ENCODE measurements at places on chromosomes 12 and 14.

- DNase-seq = no peak
These were observed 65.5 kb upstream of the BDKRB2 start for GRCh38 chr14:96139169-96139568.

GRCh38 chr12:95621725-95622124, 70.4 kb upstream of the USP44 start:
- no peak for DNase-seq

- DNase-seq = no peak
These were observed 236.7 kb downstream of the FBXL14 start for GRCh38 chr12:1357711-1358110.

DNA sequence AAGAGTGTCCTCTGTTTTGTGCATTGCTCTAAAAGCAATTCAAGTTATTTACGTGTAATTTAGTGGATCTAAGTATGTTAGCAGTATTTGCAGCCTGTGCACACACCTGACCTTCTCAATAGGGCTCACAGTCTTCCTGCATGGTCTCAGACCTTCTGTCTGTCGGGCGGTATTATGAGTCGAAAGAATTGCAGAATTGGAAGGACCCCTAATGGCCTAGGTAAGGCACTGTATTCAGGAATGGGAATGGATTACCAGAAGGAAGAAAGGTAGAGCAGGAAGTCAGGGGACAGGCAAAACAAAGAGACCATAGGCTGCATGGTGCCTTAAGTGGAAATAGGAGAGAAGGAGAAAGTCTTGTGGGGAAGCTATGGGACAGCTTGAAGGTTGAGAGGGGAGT, 341.6 kb downstream of the VRK1 start:
- DNase-seq = no peak

GRCh38 chr14:67151082-67151666, 38.1 kb upstream of the GARIN2 start:
- DNase-seq = no peak

DNA sequence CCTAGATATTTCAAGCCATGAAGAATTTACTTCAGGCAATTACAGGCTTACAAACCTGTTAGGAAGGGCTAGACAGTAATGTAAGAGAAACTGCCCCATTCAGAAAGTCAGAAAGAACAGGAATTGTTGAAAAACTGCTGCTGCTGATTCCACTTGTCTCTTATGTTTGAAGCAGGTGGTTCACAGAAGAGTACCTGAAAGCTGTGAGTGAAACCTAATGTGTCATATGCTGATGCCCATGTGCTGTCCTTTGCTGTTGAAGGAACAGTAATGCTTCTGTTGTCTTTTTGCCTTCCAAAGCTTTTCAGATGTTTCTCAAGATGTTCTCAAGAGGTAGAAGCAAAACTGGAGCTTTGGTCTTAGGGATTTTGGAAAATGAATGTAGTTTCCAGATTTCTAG, 39.0 kb downstream of the MNAT1 start:
- no peak for DNase-seq

- DNase-seq = no peak
These were observed 513 bp downstream of the HOXC11 start for GRCh38 chr12:53973236-53974042.

DNA sequence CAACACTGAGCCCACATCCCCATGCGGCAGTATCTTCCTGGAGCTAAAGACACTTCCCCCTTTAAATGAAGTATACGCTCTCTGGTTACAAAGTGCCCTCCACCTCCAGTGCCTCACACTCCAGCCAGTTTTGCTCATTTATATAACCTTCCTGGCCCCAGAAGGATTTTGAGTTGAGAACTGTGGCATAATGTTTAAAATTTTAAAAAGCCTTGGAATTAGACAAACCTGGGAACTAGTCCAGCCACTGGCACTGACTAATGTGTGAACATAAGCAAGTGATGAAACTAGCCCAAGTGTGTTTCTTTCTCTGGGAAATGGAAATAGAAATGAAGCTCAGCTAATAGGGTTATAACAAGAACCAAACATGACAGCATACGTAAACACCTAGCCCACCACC, 723.7 kb upstream of the USP15 start:
- DNase-seq = no peak

DNA sequence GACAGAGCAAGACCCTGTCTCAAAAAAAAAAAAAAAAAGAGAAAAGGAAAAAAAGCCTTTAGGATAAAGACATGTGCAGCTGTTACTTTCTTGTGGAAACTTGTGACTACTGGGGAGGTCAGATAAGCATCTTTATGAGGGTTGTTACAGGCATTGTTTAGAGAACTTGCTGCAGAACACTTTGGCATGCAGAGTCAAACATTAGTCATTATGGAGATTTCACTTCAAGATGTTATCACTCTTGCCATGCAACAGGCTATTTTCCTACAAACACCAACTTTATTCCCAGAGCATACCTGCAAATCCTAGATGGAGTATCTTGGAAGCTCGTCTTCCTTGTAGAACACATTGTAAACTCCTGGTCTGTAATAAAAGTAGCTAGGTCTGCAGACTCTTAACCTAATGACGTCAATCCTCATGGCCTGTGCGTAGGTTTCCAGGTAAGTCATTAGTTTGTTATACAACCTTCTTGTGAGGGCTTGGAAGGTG, 36.3 kb upstream of the WDR89 start:
- DNase-seq = no peak

DNA sequence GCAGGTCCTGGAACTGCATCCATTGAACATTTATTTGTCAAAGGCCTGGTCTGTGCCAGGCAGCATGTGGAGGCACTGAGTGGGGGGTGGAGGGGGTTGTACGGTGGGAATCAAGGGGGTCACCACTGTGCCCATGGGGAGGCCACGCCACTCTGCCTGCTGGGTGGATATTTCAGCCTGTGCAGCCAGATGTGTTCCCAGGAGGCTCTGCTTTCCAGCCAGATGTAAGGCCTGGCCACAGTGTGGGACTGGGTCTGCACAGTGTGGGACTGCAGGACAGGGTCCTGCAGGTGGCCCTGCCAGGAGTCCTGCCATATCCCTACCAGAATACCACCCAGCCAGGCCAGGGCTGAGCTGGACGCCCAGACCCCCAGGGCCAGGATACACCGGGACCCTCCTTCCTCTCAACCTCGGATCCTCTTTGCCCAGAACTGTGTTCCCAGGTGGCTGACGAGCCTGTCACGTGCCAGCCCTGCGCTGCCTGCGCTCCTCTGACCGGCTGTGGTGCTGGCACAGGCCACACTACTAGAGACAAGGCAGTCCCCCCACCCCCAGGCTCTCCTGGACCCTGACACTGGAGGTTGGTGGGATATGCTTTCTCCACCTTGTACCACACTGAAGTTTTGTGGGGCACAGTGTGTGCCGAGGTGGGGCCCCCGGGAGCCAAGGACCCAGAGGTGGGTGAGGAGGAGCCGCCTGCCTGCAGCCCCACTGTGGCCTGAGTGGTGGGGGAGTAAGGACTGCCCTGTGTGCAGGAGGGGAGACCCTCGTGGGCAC, 17.5 kb downstream of the XRCC3 start:
- DNase-seq = no peak

DNA sequence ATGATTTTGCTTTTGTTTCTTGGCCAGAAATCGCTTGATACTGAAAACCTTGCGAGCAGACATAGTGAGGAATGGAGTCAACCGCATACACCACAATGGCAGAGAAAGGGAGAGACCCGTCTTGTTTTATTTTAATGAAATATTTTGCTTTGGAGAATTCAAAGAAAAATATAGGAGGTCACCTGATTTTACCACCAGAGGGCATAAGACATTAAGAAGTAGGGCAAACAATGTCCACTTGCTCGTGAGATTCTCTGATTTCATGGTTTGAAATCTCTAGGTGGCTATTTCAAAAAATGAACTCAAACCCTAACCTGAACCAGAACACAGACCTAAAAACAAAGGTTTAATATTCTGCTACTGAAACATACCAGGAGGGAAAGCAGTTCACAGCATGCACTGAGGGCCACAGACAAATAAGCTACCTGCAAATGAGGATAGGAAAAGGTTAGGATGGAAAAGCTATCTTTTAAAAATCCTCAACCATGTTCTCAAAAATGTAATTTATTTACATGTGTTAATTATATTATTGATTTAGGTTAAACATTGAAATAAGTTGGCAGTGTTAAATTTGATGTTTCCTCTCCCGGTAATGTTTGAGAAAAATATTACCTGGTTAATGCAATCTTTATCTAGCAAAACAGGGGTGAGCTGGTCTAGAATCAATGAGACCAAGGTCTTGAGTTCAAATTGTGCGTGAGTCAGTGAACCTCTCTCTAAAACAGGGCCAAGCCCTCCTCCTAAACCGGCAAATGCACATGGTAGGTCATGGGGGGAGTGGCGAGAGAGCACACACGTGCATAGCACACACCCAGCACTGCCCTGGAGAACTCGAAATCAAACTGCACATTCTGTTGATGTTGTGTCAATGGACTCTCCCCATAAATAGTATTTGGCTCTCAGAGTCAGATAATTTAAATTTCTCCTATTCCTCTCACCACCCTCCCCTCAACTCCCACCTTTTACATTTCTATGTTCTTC, 12.5 kb downstream of the IFNG-AS1 start:
- DNase-seq = no peak

GRCh38 chr14:98347686-98348085, 924.3 kb downstream of the BCL11B start:
- DNase-seq = no peak

DNA sequence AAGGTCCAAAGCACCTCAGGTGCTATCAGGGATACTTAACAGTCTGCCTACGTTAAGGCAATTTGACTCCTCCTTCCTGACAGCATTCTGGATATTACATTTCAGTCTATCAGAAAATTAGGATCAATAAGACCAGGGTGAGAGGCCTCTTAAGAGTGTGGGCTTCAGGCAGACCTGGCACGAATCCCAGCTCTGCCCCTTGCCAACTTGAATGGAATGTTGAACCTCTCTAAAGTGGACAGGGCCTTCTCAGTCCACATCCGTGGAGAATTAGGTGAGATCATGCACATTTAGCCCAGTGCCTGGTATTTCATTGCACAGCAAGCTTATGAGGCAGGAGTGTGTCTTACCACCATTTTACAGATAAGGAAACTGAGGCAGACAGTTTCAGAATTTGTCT, 25.9 kb downstream of the DCAF4 start:
- DNase-seq = no peak

DNA sequence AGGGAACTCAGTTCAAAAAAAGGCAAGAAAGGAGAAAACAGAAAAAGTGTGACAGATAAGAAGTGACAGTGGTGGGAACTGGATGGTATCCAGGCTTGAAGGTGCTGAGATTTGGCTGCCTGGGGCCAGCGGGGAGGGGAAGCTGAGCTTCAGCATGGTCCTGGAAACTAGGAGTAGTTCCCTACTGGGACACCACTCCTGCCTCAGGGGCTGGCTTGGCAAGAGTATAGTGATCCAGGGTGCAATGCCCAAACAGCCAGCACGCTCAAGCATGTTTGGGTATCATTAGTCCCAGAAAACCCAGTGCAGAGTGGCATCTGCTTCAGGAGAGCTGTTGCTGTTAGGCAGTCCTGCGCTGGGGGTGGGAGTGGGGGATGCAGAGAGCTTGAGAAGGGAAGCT, 49.5 kb upstream of the KTN1 start:
- DNase-seq = no peak

DNA sequence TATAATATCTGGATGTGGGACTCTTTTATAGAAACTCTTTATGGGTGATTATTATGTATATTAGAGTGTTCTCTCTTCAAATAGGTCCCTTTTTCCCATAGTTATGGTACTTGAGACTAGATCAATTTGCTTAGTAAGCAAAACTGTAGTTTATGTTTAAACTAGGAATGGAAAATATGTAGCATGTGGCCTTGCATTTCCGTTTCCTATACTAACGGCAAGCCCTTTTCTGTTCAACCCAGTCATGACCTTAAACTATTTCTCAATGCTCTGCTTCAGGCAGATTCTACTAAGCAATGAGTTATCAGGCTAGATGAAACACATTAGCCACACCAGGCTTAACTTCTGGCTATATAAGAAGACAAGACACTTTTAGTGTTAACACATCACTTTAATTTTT, 84.6 kb downstream of the OTOGL start:
- no peak for DNase-seq

DNA sequence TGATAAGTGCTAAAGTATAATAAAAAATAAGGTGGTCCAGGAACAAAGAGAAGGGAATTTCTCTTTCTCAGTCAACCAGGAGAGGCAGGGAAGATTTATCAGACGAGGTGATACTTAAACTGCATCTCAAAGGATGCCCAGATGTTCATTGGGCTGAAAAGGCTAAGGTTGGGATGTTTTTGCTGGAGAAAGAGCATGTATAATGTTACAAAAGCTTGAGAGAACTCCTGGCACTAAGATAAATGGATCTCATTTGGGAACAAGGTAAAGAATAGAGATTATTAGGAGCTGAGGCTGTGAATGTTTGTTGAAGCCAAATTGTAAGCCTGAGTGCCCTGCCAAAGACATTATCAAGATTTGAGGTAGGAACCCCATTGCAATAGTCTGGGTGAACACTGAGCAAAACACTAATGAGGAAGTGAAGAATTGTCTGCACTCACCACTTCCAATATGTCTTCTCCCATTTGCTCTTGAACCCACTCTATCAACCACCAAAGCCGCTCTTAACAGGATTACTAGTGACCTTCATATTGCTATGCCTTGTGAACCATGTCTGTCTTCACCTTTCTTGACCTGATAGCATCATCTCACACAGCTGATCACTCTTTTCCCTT, 149.0 kb upstream of the ARID2 start:
- DNase-seq = no peak

DNA sequence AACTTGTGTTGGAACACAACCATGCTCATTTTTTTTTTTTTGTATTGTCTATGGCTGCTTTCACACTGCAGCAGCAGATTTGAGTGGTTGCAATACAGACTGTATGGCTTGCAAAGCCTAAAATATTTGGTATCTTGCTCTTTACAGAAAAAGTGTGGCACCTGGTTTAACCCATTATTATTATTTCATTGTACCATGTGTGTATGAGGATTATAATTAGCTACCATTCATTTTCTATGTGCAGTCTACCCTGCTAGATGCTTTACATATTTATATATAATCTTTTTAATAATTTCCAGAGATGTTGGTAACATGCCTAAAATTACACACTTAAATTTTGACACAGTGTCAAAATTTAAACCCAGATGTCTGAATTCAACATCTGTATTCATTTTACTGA, 37.7 kb downstream of the SPATS2 start:
- DNase-seq = no peak

DNA sequence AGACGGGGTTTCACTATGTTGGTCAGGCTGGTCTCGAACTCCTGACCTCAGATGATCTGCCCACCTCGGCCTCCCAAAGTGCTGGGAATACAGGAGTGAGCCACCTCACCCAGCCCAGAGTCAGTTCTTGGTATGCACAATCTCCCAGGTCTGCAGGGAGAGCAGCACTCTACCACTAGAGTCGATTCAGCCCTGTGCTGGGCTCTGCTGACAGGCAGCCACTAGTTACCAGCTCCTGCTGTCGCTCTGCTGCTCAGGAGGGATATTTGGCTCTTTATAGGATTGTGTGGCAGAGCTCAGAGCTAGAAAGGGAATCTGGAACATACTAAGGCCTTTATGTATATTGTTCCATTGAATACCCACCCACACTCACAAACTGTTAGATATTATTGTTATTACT, 44.3 kb downstream of the SPTB start:
- no peak for DNase-seq

GRCh38 chr12:28954333-28954732, 194.7 kb upstream of the FAR2 start:
- DNase-seq = no peak
